NAMALWA (cell line): ENCODE measurements at places on chromosomes 7 and 10.

GRCh38 chr10:44316187-44316921 lies 68.5 kb downstream of the CXCL12 start:
- peak; percentile 90 for DNase-seq

DNA sequence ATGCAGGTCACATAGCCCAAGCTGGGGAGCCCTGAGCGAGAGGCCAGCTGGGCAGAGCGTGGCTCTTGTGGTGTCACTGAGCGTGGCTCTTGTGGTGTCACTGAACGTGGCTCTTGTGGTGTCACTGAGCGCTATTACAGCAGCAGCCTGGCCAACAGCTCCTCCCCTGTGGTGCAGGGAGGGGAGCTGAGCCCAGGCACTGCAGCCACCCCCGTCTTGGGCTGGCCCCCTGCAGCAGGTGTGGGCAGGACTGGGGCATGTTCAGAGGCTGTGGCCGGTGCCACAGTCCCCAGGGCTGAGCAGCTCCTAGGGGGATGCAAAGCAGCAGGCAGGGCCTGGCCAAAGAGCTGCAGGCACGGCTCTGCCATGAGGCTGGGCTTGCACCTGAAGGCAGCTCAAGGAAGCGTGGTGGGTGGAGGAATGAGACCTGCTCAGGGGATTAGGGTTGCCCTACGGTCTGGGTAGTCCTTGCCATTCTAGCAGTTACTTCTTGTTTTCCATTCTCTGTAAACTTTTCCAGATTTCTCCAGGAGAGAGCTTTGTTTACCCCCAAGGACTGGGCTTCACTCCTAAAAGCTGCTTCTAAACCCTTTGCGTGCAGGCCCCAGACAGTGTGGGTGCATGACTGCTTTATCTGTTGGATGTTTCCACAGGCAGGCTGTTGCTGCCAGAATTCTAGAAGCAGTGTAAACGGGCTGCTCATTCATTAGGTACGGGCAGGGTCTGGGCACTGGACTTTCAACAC lies 29.2 kb downstream of the ZNF783 start:
- DNase-seq = no peak

DNA sequence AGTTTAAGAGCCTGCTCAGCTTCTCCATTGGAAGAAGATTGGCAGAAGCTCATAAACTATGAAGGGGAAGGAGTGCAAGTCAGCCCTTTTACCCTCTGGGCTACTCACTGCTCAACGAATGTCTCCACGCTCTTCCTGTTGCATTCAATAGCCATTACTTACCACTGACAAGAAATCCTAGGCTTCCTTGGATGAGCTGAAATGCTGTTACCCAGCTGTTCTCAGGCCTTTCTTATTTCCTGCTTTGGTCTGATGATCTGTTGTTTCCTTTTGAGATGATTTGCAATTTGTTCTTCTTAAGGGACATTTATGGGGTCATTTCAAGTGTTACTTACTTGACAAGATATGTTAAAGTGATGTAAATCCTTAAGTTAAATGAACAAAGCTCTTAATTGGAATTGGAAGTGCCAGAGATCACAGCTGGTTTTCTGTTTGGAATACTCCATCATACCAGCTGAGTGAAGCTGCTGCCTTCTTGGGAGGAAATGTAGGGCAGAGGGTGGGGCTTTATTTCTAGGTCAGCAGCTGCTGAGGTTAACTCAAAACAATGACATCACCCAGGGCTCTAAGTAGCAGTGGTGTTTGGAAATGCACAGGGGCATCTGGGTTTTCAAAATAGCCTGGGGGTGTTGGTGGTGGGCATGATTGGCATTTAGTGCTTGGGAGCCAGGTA lies 170.0 kb downstream of the PRKCQ start:
- DNase-seq = peak; percentile 33

DNA sequence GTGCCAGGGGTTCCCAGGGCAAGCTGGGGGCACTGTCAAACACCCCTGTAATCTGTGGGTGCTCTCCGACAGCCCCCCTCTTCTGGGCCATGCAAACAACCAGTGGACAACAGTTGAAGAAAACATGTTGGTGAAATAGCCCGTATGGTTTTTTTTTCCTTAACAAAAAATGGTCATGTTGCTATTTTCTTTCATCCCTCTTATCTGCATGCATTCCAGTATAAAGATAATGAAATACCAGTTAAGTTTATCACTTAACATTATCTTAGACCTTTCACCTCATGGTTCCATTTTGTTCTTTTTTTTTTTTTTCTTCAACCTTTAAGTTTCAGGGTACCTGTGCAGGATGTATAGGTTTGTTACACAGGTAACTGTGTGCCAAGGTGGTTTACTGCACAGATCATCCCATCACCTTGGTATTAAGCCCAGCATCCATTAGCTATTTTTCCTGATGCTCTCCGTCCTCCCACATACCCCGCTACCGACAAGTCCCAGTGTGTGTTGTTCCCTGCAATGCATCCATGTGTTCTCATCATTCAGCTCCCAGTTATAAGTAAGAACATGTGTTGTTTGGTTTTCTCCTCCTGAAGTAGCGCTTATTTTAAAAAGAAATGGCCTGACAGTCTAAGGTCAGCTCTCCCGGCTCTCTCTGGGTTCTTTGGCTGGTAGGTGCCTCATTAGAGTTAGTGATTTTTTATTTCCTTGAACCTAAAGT lies 110.1 kb downstream of the NRP1 start:
- no peak for DNase-seq

GRCh38 chr7:1749864-1750466 lies 79.9 kb downstream of the ELFN1 start:
- DNase-seq = no peak

GRCh38 chr10:72738486-72738885 lies 46.5 kb downstream of the MCU start:
- no peak for DNase-seq

DNA sequence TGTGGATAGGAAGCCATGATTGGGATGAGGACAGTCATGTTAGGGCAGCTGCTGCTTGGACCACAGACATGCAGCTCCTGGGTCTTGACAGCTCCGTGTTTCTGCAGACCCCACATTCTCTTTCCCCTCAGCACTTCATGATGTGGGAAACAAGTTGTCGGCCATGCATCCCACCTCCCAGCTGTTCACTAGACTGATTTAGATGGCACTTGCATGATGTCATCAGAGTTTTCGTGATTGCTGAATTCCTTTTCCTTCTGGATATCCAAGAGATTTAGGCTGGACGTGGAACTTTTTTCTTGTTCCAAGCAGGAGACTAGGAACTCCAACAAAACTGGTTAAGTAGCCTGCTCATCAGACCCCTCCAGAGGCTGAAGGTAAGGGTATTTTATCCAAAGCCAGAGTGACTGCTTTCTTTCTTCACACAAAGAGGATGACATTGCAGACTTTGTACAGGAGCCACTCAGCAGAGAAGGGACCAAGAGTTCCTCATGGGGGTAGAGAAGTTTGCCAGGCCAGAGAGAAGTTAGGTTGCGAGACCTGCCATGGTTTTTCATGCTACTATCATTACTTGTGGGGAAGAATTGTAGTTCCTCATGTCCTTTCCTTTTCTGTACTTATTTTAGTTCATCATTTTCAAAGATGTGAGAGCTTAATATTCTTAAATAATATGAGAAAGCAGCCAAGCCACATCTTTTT lies 117.7 kb upstream of the GJD4 start:
- no peak for DNase-seq

GRCh38 chr10:55782181-55782580 lies 578.9 kb downstream of the ZWINT start:
- DNase-seq = no peak
